ENCODE measurements at places on chromosomes 1 and 21. TPM values are rescaled to one million over a fixed set of nuclear protein-coding genes. Genes with fewer than 3 reads are reported as not detected.

Gene DFFB
- total RNA-seq = 17.9 TPM

Gene TESK2
- total RNA-seq = 2.2 TPM

Gene SPRR2F
- total RNA-seq = not detected

Gene BRDT
- not detected for total RNA-seq

Gene RIMKLA
- total RNA-seq = 1.6 TPM

Measured in uterus (tissue), 4 donors.